ENCODE measurements at places on chromosomes 6 and 20.

- no peak for DNase-seq
- H3K27ac ChIP-seq, result no peak overlapping the region
- no peak overlapping the region for H3K4me3 ChIP-seq
- H3K36me3 ChIP-seq, result no peaks in the 10 kb centered on the region
- H3K4me1 ChIP-seq, result peaks cover 10% of the 10 kb centered on the region
- no peaks in the 10 kb centered on the region for H3K27me3 ChIP-seq
These were observed 55.7 kb downstream of the RALY start for GRCh38 chr20:34049389-34049788.

DNA sequence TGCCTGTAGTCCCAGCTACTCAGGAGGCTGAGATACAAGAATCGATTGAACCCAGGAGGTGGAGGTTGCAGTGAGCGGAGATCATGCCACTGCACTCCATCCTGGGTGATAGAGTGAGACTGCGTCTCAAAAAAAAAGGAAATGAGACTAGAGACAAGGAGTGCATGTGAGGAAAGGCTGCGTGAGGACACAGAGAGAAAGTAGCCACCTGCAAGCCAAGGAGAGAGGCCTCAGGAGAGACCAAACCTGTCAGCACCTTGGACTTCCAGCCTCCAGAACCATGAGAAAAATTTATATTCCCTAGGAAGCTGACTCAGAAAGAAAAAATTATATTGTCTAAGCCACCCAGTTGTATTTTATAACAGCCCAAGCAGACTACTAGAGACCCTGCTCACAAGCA lies 7.4 kb upstream of the BEND3 start:
- no peaks in the 10 kb centered on the region for H3K36me3 ChIP-seq
- no peak overlapping the region for H3K27ac ChIP-seq
- no peak overlapping the region for H3K4me3 ChIP-seq
- DNase-seq, result no peak
- peaks cover 16% of the 10 kb centered on the region for H3K4me1 ChIP-seq

DNA sequence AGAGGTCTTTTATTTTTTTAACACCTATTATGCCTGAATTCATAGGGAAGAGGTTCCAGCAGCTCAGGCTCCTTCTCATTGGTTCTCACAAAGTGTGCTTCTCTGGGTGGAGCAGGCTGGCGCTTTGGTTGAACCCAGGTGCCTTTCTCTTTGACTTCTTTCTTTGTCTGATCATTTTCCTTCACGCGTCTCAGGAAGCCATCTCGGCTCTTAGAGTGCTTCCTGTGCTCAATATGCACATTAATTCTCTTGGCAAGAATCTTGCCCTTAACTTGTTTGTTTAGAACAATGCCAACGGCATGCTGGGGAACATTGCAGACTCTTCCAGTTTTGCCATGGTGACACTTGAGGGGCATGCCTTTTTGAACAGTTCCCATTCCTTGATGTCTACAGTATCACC lies 44.2 kb upstream of the RNF24 start:
- no peaks in the 10 kb centered on the region for H3K27me3 ChIP-seq
- peaks cover 9% of the 10 kb centered on the region for H3K4me1 ChIP-seq
- no peak overlapping the region for H3K27ac ChIP-seq
- H3K36me3 ChIP-seq, result no peaks in the 10 kb centered on the region
- no peak overlapping the region for H3K4me3 ChIP-seq

- no peak overlapping the region for H3K27ac ChIP-seq
- peaks cover 10% of the 10 kb centered on the region for H3K4me1 ChIP-seq
- no peaks in the 10 kb centered on the region for H3K36me3 ChIP-seq
- H3K27me3 ChIP-seq, result no peaks in the 10 kb centered on the region
- no peak overlapping the region for H3K4me3 ChIP-seq
These were observed 81.4 kb upstream of the MYLIP start for GRCh38 chr6:16047435-16047990.

GRCh38 chr20:32830437-32830836 lies 10.7 kb downstream of the MAPRE1 start:
- no peak overlapping the region for H3K4me3 ChIP-seq
- no peak overlapping the region for H3K27ac ChIP-seq
- no peaks in the 10 kb centered on the region for H3K27me3 ChIP-seq
- peaks cover 24% of the 10 kb centered on the region for H3K36me3 ChIP-seq
- H3K4me1 ChIP-seq, result no peaks in the 10 kb centered on the region

- no peaks in the 10 kb centered on the region for H3K36me3 ChIP-seq
- H3K27ac ChIP-seq, result no peak overlapping the region
- no peaks in the 10 kb centered on the region for H3K27me3 ChIP-seq
- no peak overlapping the region for H3K4me3 ChIP-seq
- no peaks in the 10 kb centered on the region for H3K4me1 ChIP-seq
- no peak for DNase-seq
These were observed 186.9 kb downstream of the ERMARD start for GRCh38 chr6:169938262-169938701.

GRCh38 chr6:107235511-107235910 lies 120.2 kb upstream of the BEND3 start:
- no peaks in the 10 kb centered on the region for H3K36me3 ChIP-seq
- H3K4me1 ChIP-seq, result no peaks in the 10 kb centered on the region
- no peak overlapping the region for H3K27ac ChIP-seq
- H3K27me3 ChIP-seq, result no peaks in the 10 kb centered on the region
- DNase-seq, result no peak

GRCh38 chr20:44689809-44690208 lies 25.4 kb upstream of the CCN5 start:
- H3K4me1 ChIP-seq, result no peaks in the 10 kb centered on the region
- H3K4me3 ChIP-seq, result no peak overlapping the region
- DNase-seq, result no peak
- no peak overlapping the region for H3K27ac ChIP-seq
- H3K27me3 ChIP-seq, result peaks cover 79% of the 10 kb centered on the region

DNA sequence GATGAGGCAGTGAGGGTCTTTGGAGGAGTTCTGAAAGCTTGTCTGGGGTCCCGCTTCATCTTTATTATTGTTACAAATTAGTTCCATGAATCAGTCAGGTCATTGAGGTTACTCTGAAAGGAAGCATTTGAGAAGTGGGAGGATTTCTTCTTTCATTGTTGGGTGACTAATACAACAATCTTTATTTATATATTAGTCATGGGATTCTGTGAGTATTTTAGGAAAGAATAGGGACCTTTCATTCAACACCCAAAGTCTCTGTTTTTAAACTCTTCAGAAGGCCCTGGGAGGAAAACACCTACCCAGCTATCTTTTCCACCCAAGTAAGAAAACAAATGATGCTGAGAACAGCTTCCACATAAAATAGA lies 98.3 kb downstream of the SOD2 start:
- no peak for DNase-seq
- no peaks in the 10 kb centered on the region for H3K36me3 ChIP-seq
- H3K27me3 ChIP-seq, result no peaks in the 10 kb centered on the region
- no peak overlapping the region for H3K27ac ChIP-seq
- no peaks in the 10 kb centered on the region for H3K4me1 ChIP-seq
- no peak overlapping the region for H3K4me3 ChIP-seq
